ENCODE measurements at places on chromosomes 13 and 19.

DNA sequence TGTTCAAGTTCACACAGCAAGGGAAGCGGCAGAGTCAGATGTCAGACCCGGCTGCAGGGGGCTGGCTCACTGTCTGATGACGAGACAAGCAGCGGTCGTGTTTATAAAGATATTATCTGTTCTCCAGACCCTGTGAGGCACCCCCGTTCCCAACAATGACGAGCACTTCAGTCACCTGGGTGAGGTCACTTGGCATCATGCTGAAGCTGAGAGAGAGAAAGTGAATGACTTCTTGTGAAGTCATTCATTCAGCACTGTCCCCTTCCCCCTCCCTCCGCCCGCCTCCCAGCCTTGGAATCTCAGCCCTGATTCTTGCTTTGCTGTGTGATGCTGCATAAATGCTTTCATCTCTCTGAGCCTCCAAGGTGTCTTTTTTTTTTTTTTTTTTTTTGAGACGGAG, 4.9 kb upstream of the LYPD3 start:
- DNase-seq = peak; percentile 61

DNA sequence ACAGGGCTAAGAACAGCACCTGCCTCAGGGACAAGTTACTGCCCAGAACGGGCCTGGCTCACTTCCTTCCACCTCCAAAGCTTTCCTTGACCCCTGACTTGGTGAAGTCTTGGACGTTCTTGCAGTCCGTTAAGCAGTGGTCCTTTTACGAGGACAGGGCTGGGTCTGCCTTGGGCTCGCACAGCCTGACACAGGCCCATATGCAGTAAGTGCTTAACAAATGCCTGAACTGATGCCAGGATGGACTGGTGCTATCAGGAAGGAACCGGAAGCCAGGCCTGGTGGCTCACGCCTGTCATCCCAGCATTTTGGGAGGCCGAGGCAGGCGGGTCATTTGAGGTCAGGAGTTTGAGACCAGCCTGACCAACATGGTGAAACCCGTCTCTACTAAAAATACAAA, 1.8 kb upstream of the PLK5 start:
- no peak for DNase-seq

DNA sequence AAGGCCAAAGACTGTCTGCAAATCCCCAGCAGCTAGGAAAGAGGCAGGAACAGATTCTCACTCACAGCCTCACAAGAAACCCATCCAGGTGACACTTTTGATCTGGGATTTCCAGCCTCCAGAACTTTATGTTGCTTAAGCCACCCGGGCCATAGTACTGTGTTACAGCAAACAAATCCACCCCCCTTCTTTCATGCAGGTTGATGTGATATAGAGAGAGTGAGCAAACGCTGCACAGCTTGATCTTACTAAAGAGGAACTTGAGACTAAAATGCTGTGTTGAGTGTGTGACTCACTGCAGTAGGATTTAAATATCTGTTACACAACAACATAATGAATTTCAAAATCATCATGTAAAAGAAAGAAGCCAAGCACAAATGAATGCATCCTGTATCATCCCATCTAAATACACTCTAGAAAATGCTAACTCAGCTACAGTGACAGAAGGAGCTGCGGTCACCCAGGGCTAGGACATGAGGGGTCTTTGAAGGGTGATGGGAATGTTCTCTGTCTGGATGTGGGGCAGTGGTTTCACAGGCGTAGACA, 32.2 kb downstream of the RCBTB2 start:
- no peak for DNase-seq

DNA sequence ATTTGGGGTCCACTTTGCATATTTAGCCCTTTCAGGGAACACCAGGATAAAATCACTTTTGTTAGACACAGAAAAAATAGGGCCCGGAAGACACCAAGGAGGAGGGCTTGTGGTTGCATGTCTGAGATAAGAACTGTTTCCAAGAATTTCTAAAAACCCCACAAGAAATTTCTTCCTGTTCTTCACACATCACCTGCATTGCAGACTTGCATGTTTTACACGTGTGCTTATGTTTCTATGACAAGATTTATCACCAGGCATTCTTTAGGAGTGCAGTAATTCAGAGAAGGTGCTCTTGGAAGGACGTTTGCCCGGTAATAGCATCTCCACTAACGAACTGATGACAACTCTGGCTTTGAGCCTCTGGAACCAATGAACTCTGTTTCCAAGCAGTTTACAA, 7.1 kb upstream of the ACTL9 start:
- no peak for DNase-seq

DNA sequence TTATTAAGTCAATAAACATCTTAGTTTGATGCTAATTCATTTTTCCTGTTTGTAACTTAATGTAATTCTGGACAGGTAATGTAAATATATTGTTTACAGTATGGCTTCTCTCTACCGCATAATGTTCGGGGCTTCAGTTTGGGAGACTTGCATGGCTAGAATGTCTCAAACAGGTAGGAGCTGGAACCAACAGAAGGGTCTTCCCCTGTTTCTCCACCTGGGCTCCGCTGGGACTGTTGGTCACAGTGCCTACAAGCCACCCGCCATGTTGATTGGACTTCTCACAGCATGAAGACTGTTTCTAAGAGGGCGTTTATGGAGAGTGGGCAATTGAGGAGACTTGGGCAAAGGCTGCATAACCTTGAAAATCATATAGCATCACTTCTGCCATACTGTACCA, 148.6 kb downstream of the UFM1 start:
- DNase-seq = no peak

DNA sequence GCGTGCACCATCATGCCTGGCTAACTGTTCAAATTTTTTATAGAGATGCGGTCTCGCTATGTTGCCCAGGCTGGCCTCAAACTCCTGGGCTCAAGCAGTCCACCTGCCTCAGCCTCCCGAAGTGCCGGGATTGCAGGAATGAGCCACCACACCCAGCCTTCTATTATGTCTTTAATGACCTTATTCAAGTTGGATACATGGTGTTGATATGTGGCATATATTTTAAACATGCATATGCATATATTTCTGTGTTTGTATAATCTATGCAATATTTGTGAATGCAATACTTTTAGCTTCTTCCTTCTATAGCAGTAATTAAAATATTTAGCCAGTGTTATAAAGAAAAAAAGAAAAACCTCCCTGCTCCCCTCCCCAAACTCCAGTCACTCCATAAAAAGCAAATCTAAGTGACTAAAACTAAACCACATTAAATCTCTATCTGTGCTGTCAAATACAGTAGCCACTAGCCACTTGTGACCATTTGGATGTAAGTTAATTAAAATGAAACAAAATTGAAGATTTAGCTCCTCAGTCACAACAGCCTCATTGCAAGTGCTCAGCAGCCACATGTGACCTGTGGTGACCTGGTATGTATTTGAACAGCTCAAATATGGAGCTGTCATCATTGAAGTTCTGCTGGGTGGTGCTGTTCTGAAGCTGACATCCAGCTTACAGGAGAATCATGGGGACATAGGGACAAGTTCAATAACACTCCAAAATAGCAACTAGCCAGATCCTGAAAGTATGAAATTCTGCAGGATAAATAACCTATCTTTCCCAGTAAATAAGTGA, 27.4 kb downstream of the FCGBP start:
- no peak for DNase-seq

GRCh38 chr13:27704681-27705080, 83.0 kb downstream of the POLR1D start:
- DNase-seq = no peak
